ENCODE measurements at places on chromosomes 1 and 21.

DNA sequence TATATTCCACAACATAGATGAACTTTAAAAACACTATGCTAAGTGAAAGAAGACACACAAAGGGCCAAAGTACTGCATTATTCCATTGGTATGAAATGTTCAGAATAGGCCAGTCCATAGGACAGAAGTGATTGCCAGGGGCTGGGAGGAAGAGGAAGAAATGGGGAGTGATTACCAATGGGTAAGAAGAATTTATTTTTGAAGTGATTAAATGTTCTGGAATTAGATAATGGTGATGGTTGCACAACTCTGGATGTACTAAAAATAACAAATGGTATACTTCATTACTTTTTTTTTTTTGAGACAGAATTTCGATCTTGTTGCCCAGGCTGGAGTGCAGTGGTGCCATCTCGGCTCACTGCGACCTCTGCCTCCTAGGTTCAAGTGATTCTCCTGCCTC lies 61.7 kb downstream of the CHD5 start:
- no peaks in the 10 kb centered on the region for H3K27me3 ChIP-seq
- peaks cover 2% of the 10 kb centered on the region for H3K36me3 ChIP-seq
- H3K4me1 ChIP-seq = no peaks in the 10 kb centered on the region
- DNase-seq = no peak

DNA sequence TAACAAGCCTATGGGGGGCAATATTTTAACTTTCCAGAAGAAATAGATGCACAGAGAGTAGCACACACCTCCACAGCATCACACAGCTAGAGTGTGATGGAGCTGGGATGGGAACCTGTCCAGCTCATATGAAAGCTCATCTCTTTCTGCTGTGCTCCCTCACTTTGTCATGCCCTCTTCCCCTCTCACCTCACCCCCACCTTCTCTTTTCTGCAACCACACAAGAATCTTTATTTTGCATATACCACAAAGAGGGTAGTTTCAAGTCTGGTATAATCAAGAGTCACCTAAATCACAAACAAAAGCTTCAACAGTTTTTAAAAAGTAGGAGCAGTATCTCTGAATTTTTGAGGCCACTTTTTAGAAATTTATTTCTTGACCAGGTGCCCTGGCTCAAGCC lies 22.6 kb downstream of the FOXD2 start:
- H3K4me1 ChIP-seq = no peaks in the 10 kb centered on the region
- peaks cover 2% of the 10 kb centered on the region for H3K36me3 ChIP-seq
- peaks cover 75% of the 10 kb centered on the region for H3K27me3 ChIP-seq
- no peak overlapping the region for H3K27ac ChIP-seq
- DNase-seq = no peak
- no peak overlapping the region for H3K4me3 ChIP-seq

- no peak overlapping the region for H3K4me3 ChIP-seq
- DNase-seq = no peak
- H3K4me1 ChIP-seq = no peaks in the 10 kb centered on the region
- no peak overlapping the region for H3K27ac ChIP-seq
- no peaks in the 10 kb centered on the region for H3K27me3 ChIP-seq
- no peaks in the 10 kb centered on the region for H3K36me3 ChIP-seq
Measured at GRCh38 chr1:56934430-56935060, 31.3 kb downstream of the C8B start.

DNA sequence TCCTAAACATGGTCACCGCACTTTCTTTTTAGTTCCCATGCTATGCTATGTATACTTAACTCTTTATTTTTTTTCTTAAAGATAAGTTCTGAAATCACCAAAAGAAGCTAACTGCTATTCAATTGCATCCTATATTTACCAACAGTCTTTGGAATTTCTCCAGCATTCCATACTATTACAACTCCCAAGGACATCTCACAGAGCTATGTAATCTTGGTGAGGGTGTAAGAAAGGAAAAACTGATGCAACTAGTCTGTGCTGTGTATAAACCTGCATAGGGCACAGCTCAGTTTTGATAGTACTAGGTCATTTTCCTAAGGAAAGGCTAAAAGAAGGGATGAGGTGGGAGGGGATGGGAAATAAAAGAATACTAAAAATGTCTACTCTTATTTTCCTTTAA lies 78.0 kb downstream of the PTPN14 start:
- peaks cover 59% of the 10 kb centered on the region for H3K27me3 ChIP-seq
- no peak overlapping the region for H3K27ac ChIP-seq
- no peak overlapping the region for H3K4me3 ChIP-seq
- no peaks in the 10 kb centered on the region for H3K36me3 ChIP-seq
- DNase-seq = no peak

DNA sequence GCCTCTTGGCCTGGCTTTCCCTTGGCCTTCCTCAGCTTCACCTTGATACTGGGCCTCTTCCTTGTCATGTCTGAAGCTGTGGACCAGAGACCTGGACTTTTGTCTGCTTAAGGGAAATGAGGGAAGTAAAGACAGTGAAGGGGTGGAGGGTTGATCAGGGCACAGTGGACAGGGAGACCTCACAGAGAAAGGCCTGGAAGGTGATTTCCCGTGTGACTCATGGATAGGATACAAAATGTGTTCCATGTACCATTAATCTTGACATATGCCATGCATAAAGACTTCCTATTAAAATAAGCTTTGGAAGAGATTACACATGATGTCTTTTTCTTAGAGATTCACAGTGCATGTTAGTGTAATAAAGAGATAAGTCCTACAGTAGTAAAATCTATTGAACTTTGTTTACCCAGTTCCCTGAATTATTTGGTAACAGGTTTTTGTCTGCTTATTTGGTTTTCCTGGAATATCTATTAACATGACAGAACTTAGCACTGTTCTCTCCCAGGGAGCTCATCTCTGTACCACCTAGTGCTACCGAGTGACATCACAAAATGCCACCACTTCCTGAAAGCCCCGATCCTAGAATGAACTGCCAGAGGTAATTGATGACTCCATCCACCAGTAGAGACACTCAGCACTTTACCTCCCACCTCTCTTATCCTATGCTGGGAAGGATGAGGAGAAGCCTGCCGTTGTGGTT lies 22.2 kb downstream of the UBE2T start:
- H3K27me3 ChIP-seq = no peaks in the 10 kb centered on the region
- H3K36me3 ChIP-seq = peaks cover 5% of the 10 kb centered on the region
- H3K4me3 ChIP-seq = no peak overlapping the region
- peaks cover 2% of the 10 kb centered on the region for H3K4me1 ChIP-seq
- DNase-seq = no peak

DNA sequence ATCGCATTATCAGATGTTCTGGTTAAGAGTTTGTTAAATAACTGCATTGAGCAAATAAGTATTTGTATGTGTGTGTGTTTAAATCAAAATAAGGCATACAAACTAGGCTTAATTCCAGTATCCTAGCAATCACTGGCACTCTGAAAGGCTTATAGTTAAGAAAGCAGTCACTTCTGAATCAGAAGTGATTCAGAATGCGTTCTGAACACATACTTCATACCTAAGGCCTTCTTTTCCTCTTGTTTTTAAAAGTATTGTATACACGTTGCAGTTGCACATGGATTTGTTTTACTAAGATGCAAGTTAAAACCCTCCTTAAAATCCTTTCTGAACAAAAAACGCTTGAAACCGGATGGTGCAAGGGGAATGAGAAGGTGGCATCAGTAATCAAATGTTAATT lies 238.4 kb upstream of the DMRTA2 start:
- H3K4me1 ChIP-seq = no peaks in the 10 kb centered on the region
- no peak for DNase-seq
- no peak overlapping the region for H3K4me3 ChIP-seq
- H3K27me3 ChIP-seq = no peaks in the 10 kb centered on the region
- H3K36me3 ChIP-seq = peaks cover 5% of the 10 kb centered on the region

GRCh38 chr21:15896501-15896900 lies 166.7 kb downstream of the USP25 start:
- no peaks in the 10 kb centered on the region for H3K4me1 ChIP-seq
- H3K27ac ChIP-seq = peak overlapping the region; percentile 39
- no peak for DNase-seq

DNA sequence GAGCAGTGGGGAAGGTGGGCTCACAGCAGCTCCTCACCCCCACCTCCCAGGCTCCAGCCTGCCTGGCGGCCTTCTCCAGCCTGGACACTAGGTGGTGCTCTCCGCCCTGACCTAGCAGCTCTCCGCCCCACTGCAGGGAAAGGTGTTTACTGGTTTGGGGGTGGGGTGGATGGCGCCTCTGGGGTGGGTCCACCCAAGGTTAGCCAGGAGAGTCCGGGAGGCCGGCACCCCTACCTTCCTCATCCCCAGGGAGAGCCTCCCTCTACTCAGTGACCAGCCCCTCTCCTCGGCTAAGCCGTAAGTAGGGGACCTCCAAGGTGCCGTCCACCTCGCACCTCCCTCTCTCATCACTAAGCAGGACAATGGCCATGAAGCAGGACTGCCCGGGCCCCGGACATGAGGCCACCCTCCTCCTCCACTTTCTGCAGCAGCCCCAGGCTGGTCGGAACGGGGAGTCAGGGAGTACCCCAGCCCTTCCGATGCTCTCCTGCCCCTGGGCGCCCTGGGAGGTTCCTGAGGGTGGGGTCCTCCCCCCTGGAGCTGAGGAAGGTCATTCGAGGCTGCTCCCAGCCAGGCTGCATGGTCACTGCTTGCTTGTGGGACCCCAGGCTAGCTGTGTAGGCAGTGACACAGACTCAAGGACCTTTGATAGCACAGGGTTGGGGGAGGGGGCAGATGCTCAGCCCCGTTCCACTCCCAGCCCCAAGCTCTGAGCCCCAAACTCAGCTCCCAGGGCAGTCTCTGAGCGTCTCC lies 101.4 kb upstream of the VAMP3 start:
- peaks cover 6% of the 10 kb centered on the region for H3K36me3 ChIP-seq
- DNase-seq = peak; percentile 62
- H3K27me3 ChIP-seq = peaks cover 9% of the 10 kb centered on the region
- no peak overlapping the region for H3K4me3 ChIP-seq
- peaks cover 25% of the 10 kb centered on the region for H3K4me1 ChIP-seq

- H3K4me1 ChIP-seq = no peaks in the 10 kb centered on the region
- no peak overlapping the region for H3K4me3 ChIP-seq
- H3K27ac ChIP-seq = no peak overlapping the region
- DNase-seq = no peak
Measured at GRCh38 chr1:220955116-220955515, 75.9 kb downstream of the HLX start.

DNA sequence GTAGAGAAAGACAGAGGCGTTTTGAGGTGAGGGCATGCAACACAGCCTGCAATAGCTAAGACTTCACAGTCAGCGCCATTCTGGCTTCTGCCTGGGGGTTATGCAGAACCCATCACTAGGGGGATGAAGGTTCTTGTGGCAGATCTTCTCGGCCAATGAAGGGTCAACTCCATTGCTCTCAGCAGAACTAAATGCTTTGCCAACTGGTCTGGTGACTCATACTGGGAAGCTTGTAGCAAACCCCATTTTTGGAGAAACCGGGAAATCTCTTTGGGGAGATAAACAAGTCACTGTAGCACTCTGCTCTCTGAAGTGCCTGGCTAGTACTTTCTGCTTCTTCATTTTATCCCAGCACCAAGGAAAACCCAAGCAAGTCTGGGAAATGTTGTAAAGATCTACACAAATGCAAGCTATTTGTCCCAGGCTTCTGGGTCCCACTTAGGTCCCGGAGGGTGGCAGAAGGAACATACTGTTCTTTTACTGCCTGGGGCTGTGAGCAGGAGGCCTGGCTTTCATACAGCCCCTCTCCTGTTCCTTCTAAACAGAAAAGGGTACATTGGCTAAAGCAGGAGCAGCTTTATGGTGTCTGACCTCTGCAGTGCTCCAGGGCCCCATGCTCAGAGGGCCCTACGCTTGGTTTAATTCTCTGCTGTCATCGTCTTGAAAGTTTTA lies 28.8 kb downstream of the SHISA4 start:
- no peaks in the 10 kb centered on the region for H3K36me3 ChIP-seq
- no peak for DNase-seq
- no peaks in the 10 kb centered on the region for H3K4me1 ChIP-seq
- no peak overlapping the region for H3K27ac ChIP-seq

DNA sequence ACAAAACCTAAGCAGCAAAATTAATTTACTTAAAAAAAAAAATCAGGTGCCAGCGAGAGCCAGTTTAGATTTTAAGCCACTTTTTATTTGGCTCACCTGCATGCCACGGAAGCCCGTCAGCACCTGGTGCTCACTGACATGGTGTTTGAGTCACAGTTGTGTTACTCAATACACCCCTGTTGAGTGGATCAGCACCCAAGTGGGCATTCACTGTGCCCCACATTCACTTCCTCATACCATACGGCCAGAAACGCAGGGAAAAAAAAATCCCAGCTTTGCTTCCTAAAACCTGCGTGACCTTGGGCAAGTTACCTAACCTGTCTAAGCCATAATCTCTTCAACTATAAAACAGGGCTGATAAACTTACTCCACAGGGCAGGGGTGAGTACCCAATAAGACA lies 42.8 kb upstream of the SIM2 start:
- H3K4me3 ChIP-seq = no peak overlapping the region
- no peak overlapping the region for H3K27ac ChIP-seq
- DNase-seq = no peak
- peaks cover 55% of the 10 kb centered on the region for H3K27me3 ChIP-seq

DNA sequence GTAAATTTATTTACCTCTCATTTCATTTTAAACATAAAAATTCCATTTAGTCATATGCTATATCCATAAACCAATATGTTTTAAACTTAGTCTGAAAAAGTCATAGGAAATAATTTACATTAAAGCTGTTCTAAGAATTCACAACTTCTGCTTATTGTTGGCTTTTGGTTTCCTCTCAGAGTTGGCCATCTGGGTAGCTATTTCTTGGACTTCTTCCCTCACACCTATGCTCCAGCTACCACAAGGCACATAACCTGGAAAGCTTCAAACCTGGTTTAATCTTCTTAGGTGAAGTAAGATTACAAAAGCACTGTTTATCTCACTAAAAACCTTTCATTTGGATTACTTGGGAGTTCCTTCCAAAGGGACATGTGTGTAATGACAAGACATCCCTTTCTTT lies 29.8 kb downstream of the RBM11 start:
- H3K4me1 ChIP-seq = no peaks in the 10 kb centered on the region
- peaks cover 25% of the 10 kb centered on the region for H3K27me3 ChIP-seq
- no peak overlapping the region for H3K27ac ChIP-seq

GRCh38 chr1:197787056-197787455 lies 11.8 kb upstream of the DENND1B start:
- H3K27me3 ChIP-seq = no peaks in the 10 kb centered on the region
- no peak for DNase-seq
- no peak overlapping the region for H3K27ac ChIP-seq
- H3K36me3 ChIP-seq = peaks cover 4% of the 10 kb centered on the region
- H3K4me1 ChIP-seq = peaks cover 2% of the 10 kb centered on the region
- no peak overlapping the region for H3K4me3 ChIP-seq
